ENCODE measurements at places on chromosomes 2 and 18. TPM values are rescaled to one million over a fixed set of nuclear protein-coding genes. Genes with fewer than 3 reads are reported as not detected.

Gene CAPN13
- total RNA-seq, result not detected

Gene CTLA4
- not detected for total RNA-seq

Gene FAM228A
- total RNA-seq, result 1.5 TPM

Gene MYO3B
- total RNA-seq, result not detected

Gene UGT1A6
- total RNA-seq, result not detected

Gene SNTG2
- not detected for total RNA-seq

Gene GTF3C2
- total RNA-seq, result 37.2 TPM

Gene TACR1
- total RNA-seq, result not detected

Gene ZNF396
- 0.67 TPM for total RNA-seq

Gene C2orf80
- not detected for total RNA-seq

Gene SLC9A4
- not detected for total RNA-seq

Gene FNDC4
- total RNA-seq, result 9.8 TPM

Gene PIKFYVE
- total RNA-seq, result 14.1 TPM

Gene DPP10
- not detected for total RNA-seq

Gene ARHGAP28
- total RNA-seq, result 7.4 TPM

Gene CHRNA1
- total RNA-seq, result 0.15 TPM

Gene ST6GAL2
- under 0.01 TPM for total RNA-seq

Gene MAP2
- 4.9 TPM for total RNA-seq

Gene ACMSD
- not detected for total RNA-seq

Gene SERPINB13
- not detected for total RNA-seq

Gene PDE6D
- 43.0 TPM for total RNA-seq

Gene VWA3B
- not detected for total RNA-seq

Gene HRH4
- not detected for total RNA-seq

Gene RAB17
- under 0.01 TPM for total RNA-seq

Gene TMEM182
- 1.7 TPM for total RNA-seq

Gene IER3IP1
- total RNA-seq, result 17.3 TPM

Gene EFHD1
- 0.45 TPM for total RNA-seq

Gene COLEC12
- total RNA-seq, result 14.8 TPM

Gene TEX44
- total RNA-seq, result not detected

Gene MREG
- total RNA-seq, result 2.0 TPM

Gene OR6B2
- not detected for total RNA-seq

Gene ELOA2
- total RNA-seq, result not detected

Gene SH3RF3
- 9.8 TPM for total RNA-seq

Gene DNER
- total RNA-seq, result 3.0 TPM

Gene C2orf78
- not detected for total RNA-seq

Gene REEP1
- total RNA-seq, result 0.67 TPM

Gene RNF152
- total RNA-seq, result 1.9 TPM

Gene DSC1
- total RNA-seq, result not detected

Gene ITGA6
- 38.4 TPM for total RNA-seq

Gene CBLN2
- not detected for total RNA-seq

Gene COX7A2L
- total RNA-seq, result 197 TPM

All from bronchus fibroblast of lung (primary cell).